ENCODE measurements at places on chromosomes 1 and 21.

- DNase-seq, result no peak
These were observed 549.9 kb upstream of the RGS18 start for GRCh38 chr1:191608367-191608766.

GRCh38 chr1:87922885-87923284 is 594.2 kb downstream of the LMO4 start:
- no peak for DNase-seq

GRCh38 chr1:229759037-229759435 is 133.0 kb downstream of the URB2 start:
- no peak for DNase-seq

DNA sequence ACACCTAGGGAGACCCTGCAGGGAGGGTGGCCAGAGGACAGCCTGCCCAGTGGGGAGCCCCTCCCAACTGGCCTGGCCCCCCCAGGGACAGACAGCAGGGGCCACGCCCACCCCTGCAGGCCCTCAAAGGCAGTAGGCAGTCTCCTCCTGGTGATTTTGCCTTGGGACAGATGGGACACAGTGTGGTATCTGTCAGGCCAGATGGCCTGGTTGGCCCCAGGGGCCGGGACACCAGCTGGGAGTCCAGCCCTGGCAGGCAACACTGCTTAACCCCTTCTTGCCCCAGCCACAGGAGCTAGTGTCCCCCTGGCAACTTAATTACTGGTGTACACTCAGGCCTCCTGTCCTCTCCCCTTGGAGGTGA is 17.8 kb downstream of the IFFO2 start:
- DNase-seq, result no peak

DNA sequence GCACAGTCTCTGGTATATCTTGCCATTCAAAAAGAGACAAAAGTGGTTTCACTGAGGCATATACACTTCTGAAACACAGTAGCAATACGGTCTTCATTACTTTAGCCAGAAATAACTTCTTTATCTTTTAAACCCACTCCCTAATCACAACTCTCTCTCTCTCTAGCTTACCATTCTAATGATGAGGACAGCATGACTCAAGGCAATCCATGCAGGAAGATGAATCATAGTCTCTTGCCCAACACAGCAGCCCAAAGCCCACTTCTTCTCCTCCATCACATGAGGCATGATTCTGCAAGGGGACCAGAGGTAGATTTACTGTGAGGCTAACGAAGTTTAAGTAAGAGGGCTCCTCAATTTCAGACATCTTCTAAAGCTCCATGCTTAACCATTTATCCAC is 285.0 kb upstream of the NR5A2 start:
- peak; percentile 9 for DNase-seq

- peak; percentile 8 for DNase-seq
These were observed 154.8 kb upstream of the VAMP3 start for GRCh38 chr1:7616076-7616832.

- no peak for DNase-seq
These were observed 132.0 kb downstream of the FOXD2 start for GRCh38 chr1:47569681-47570470.

- DNase-seq, result no peak
These were observed 34.4 kb downstream of the KIAA0040 start for GRCh38 chr1:175158170-175158591.

GRCh38 chr21:15688809-15689208 is 41.0 kb upstream of the USP25 start:
- no peak for DNase-seq

DNA sequence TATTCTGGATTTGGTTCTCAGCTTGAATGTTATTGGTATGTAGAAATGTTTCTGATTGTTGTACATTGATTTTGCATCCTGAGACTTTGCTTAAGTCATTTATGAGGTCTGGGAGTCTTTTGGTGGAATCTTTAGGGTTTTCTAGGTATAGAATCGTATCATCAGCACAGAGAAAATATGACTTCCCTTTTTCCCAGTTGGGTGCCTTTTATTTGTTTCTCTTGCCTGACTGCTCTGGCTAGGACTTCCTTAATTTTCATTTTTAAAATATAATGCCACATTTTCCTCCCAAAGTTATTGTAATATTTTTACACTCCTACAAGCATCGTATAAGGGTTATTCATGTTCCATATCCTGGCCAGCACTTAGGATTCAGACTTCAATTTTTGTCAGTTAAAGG is 111.1 kb downstream of the FNBP1L start:
- no peak for DNase-seq

DNA sequence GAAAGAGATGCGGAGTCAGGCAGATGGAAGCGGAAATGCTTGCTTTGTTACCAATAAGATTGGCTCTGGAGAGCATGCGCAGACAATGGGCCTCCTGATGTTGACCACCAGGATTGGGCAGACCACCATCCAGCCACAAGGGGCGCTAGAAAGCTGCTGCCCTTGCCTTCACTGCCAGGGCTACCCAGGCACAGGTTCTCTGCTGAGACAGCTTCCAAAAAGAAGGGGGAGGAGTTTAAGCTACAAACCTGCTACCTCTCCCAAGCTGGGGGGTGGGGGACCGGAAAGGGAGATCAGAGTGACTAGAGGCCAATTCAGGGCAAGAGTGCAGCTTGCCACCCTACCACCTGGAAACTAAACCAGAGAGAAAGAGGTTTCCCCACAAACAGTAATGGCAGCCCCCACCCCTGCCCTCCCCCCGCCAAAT is 369.7 kb downstream of the RRAGC start:
- peak; percentile 60 for DNase-seq

- DNase-seq, result no peak
These were observed 30.4 kb downstream of the APP start for GRCh38 chr21:26140164-26140579.

DNA sequence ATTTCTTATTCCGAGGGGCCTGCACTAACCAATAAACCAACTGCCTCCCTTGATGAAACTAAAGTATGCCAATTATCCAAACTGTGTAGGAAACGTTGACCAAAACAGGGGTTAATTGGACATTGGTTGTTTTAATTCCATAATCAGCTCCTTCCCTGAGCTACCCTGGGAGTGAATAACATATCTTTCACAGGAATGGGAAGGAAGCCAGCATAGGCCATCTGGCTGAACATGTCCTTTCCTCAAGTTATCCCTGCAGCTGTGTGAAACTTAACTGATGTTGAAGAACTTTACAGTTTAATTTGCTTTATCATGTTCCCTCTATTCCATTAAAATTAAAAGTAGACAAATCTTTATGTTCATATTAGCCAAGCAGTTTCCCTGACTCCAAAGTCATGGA is 75.4 kb downstream of the NRIP1 start:
- DNase-seq, result no peak

DNA sequence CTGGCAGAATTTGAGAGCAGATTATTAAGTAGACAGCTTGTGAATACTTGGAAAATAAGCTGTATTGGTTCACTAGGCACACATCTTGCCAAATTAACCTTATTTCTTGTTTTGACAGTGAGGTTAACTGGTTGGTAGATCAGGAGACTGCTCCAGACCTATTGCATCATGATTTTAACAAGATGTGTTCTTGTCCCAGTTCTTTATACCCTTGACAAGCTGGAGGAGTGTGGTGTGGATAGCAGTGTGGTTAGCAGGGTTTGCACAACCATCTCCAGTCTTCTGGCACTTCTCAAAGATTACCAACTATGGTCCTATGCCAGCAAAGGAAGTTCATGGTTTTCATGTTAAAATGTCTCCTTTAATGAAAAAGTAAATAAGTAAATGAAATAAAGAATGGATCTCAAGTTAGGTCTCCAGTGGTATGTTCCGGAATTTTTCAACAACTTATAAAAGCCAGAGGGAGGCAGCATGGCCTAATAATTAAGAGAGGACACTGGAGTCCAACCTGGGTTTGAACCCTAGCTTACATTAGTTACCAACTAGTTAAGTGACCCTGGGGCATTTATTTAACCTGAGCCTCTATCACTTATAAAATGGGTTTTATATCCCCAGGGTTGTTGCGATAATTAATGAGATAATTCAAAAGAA is 34.1 kb downstream of the DDX20 start:
- no peak for DNase-seq

DNA sequence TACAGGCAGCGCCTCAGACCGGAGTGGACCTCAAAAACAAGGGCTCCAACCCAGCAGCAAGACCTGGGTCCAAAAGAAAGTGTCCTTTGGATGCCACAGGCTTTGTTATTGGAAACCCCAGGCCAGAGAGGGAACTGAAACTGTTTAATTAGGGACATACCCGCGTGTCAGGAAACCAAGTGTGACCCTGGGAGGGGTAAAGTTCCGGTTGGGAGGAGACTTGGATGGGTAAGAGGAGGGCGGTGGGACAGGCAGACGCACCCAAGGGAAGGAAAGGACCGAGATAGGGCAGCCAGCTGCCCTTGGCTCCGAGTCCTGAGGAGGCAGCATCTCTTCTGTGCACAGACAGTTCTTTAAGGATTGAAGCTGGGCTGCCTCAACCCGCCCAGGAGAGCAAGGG is 71.4 kb downstream of the CDC7 start:
- no peak for DNase-seq
